ENCODE measurements at places on chromosomes 16 and 17.

GRCh38 chr17:50360486-50361115 lies 12.4 kb downstream of the MRPL27 start:
- no peak for DNase-seq

- no peak for DNase-seq
Measured at GRCh38 chr17:59858167-59858816, 34.5 kb downstream of the TUBD1 start.

- no peak for DNase-seq
Measured at GRCh38 chr17:31496601-31497000, 105.1 kb downstream of the RAB11FIP4 start.

GRCh38 chr17:72778169-72779151 lies 314.0 kb downstream of the SLC39A11 start:
- DNase-seq: no peak

GRCh38 chr16:19883966-19884485 lies 622 bp downstream of the GPRC5B start:
- DNase-seq: no peak

- no peak for DNase-seq
Measured at GRCh38 chr17:6853764-6854442, 22.4 kb upstream of the TEKT1 start.

DNA sequence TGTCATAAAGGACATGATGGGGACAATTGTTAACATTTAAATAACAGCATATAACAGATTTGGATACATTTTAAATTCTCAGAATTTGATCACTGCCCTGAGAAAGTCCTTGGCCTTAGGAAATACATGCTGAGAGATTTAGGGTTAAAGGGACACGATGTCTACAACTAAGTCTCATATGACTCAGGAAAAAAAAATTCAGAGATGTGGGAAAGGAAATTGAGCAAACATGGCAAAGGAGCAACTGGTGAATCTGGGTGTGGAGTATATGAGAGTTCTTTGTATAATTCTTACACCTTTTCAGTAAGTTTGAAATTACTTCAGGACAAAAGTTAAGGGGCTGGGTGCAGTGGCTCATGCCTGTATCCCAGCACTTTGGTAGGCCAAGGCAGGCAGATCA lies 18.2 kb downstream of the MPP3 start:
- DNase-seq: no peak

DNA sequence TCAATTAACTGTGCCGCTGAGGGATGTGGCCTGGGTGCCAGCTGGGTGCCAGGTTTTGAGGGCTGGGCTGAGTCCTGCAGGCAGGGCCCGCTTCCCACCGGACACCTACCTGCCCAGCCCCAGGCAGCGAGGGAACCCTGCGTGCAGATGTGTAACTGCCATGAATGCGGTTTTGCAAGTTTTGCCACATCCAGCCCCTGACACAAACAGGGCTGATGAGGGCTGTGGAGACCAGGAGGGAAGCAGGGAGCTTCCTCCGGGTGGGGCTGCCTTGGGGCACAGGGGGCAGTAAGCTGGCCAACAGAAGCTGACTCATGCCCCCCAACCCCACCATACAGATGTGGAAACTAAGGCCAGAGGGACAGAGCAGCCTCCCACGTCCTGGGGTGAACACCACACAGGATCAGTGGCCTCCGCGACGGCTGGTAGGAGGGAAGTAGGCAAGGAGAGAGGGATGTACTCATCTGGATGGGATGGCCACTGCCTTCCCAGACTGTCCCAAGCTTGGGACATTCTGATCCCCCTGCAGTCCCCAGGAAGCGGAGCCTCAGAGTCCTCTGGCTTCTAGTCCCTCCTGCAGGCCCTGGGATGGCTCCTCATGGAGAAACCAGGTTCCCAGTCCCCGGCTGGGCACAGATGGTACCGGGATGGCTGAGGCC lies 1.6 kb downstream of the UBALD1 start:
- no peak for DNase-seq

DNA sequence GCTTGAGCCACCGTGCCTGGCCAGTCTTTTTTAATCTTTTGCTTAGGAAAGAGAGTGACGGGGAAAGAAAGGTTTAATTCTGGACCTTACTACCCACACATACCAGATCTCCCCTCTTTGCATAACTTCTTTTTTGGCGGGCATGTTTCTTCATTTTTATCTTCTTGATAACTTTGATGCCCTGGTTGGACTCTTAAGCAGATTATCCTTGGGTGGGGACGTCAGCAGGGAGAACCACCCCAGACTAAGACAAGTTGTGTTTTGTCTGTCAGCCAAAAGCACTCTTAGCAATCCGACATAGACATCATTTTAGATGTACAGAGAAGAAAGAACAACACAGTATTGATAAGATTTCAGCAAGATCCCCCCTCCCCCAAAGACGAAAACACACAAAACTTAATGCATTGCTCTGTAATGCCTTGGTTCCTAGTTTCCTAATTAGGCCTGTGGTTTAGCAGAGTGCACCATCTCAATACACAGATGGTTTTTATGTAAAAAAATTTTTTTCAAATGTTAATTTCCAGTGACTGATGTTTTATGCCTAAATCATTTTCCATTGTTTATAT lies 99.9 kb downstream of the MSI2 start:
- DNase-seq: no peak

DNA sequence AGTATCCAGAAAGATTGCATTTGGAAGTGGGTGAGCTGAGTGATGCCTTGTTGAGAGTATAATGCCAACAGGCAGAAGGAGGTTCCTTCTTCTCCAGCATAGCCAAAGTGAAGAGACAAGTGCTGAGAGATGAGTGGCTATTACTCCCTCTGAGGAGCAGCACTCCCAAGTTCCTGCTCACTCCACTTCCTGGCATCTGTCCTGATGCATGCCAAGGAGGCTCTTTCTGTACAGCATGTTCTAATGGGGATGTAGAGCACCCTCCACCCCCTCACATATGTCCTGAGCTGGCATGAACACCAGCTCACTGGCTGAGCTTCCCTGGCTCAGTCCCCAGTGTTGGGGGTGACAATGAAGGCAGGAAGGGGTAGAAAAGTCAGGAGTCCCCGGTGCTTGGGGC lies 44.2 kb upstream of the DNAH9 start:
- DNase-seq: no peak

- DNase-seq: no peak
Measured at GRCh38 chr17:74598346-74599022, 6.4 kb upstream of the CD300LD start.

DNA sequence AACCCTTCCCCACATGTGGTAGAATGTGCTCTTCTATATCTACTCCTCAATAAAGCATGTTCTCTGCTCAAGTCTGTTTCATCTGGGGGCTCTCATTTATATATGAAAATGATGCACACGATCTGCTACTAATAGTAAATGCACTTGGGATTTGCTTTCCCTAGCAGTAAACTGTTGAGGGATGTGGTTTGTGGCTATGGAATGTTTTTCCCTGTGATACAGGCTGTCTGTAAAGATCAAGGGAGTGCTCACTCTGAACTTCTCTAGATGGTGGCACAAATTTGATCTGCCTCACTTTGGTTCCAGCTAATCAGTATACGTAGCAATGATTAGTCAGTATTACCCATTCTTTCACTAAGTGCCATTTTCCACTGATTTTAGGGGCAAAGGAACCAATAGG lies 18.8 kb downstream of the TAC4 start:
- no peak for DNase-seq

- DNase-seq: no peak
Measured at GRCh38 chr17:9285602-9286427, 264.5 kb downstream of the NTN1 start.

- no peak for DNase-seq
Measured at GRCh38 chr17:5485270-5486205, at the start of gene DERL2. DERL2 (minus strand) TSS chr17:5486178; CDS start chr17:5486161, 17 bp downstream.

DNA sequence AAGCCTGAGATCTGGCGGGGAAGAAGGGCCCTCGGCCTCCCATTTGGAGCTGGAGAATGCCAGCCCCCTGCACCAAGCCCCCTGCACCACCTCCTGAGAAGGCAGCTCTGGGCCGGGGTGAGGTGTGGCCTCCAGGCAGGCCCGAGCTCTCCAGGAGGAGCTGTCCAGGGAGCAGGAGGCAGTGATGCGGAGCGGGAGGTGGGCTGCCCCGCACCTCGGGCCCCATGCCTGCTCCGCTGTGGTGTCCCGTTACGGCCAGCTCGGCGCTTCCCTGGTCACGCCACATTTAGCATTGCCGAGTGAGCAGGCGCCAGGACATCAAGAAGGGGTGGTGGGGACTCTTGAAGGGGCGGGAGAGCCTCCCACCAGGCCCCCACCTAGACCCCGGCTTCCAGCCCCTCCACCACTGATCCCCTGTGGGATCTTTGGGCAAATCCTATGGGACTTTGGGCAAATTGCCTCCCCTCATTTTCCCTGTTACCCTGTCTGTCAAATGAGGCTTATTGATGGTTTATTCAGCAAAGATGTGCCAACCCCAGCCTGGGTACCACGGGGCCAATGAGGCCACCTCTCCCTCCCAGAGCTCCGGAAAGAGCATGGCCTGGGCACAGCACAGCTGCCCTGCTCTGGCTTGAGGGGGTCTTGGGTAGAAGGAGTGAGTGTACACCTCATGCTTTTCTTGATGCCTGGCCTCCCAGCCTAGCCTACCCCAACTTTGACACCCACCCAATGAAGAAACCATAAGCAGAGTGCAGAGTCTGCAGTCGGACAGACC lies 15.3 kb downstream of the FOXN1 start:
- no peak for DNase-seq

Measured in activated CD8-positive, alpha-beta memory T cell treated with anti-CD3 and anti-CD28 coated beads for 1 hour (primary cell).